ENCODE measurements at places on chromosomes 1 and 21.

DNA sequence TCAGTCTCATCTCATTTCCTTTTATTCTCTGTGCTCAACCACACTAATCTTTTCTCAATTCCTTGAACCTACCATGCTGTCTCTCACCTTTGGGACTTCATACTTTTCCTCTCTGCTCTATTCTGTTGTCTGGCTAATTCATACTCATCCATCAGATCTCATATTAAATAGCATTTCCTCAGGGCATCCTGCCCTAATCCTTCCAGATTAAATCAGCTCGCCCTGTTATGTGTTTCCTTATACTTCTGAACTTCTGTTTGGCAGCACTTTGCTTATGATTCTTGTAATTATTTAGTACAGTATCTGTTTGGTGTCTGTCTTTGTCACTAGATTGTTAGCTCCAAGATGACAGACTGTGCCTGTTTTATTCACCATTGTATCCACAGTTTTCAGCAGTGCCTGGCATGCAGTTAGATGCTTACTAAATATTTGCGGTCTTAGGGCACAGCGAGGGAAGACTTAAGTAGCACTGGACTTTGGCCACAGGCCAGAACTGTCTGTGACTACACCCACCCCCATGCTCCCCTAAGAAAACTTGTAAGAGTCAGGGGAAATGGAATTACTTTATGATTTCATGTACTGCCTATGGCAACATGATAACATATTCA, 9.9 kb upstream of the CAP1 start:
- no peak for DNase-seq

DNA sequence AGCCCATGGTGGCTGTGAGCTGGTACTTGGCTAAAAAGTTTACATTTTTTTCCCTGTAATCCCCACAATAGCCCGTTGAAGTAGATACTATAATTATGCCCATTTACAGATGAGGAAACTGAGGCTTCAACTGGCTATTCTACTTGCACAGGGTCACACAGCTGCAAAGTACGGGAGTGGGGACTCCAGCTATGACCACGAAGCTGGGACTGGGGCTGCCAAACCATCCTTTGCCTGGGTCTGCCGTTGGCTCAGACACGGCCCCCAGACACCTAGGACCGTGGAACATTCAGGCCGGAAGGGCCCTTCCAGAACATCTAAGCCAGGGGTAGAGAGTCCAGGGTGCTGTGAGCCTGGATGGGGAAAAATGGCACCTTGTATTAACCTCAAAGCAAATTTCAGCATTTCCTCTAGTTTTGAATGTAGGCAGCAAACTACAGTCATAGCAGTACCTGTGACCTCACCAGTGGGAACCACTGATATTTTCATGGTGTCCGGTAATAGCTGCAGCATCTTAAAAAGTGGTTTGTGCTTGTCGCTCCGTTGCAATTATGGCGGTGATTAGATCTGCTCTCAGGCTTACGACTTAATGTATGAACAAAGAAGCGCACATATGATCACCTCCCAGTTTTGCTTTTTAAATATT, 4.3 kb downstream of the TP73 start:
- DNase-seq: no peak

DNA sequence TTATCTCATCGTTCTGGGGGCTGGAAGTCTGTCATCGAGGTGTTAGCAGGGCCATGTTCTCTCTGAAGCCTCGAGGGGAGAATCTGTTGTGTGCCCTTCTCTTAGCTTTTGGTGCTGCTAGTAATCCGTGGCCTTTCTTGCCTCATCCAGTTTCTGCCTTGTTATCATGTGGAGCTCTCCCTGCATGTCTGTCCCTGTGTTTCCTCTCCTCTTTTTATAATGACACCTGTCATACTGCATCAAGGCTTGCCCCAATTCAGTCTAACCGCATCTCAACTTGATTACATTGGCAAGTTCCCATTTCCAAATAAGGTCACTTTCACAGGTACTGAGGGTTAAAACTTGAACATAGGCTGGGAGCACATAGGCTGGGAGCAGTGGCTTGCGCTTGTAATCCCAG, 82.6 kb upstream of the CNIH3 start:
- no peak for DNase-seq

GRCh38 chr1:227942716-227943261, 4.9 kb downstream of the WNT9A start:
- DNase-seq: no peak

DNA sequence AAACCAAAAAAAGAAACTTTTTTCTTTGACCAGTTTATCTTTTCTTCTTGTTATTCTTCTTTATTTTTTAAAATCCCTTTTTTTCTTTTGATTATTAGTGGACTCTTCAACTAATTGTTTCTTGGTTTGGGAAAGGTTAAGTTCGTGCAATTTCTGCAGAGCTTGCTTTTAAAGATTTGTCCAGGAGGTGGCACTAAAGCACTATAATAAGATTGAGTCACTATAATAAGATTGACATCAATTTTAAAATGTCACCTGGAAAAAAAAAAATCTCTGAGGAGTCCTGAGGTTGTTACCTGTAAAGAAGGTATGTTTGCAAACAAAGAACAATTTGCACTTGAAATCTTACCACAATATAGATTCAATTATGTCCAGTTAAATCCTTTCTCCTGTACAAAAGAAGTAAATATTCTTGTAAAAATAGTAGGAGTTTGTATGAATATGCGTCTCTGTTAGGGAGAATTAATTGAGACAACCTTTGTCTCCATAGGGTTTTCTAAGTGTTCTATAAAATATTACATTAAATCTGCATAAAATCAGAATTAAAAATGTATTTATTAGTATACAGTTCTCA, 166.7 kb downstream of the ADGRL4 start:
- DNase-seq: peak; percentile 44

DNA sequence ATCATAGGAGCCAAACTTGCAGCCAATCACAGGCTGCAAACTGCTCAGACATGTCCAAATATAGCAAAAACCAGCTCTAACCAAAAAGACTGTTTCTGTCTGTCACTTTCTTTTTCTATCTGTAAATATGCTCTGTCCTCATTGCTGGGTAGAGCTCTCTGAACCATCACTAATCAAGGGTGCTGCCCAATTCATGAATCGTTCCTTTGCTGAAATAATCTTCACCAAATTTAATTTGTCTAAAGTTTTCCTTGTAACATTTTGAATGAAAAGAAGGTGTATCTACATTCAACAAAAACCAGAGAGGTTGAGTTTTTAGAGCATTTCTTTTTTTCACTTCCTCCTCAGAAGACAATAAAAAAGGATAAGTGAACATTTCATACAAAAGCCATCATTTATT, 1221.7 kb upstream of the ADGRL2 start:
- DNase-seq: no peak

GRCh38 chr1:222546548-222547259, 1.2 kb downstream of the HHIPL2 start:
- DNase-seq: no peak

DNA sequence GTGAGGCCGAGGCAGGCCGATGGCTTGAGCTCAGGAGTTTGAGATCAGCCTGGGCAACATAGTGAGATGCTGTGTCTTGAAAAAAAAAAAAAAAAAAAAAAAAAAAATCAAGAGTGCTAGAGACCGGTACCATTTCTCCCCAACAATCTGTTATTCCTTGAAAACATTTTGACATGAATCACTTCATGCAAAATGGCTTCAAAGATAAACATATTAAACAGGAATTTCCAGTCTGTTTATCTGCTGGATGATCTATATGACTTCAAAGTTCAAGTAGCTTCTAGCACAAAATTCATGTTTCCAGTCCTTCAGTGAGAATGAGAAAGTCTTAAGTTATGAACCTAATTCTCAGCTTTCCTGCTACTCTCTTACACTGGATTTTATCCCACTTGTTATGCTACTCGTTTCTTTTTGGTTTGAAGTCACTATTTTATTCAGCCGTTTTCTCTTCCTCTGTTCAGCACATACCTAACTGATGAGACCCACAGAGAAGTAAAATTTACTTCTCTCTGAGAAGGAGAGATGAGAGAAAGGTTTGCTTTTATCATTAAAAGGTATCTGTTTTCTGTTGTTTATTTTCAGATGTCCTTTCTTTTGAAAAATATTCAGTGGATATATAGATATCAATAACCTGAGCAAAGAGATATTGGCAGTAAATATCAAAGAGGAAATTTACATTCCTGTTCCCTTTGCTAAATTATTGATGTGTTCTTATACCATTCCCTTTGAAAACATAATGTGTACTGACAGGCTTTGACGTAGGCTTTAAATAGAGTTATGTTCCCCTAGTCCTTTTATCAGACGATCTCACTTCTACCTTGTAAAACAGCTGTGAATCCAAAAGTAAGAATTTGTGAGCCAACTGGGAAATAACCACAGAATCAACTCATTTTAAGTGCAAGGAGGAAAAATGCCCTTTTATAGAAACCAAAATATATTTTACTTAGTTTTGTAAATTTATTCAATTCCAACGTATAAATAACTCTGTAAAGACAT, 38.2 kb downstream of the CD46 start:
- DNase-seq: no peak

DNA sequence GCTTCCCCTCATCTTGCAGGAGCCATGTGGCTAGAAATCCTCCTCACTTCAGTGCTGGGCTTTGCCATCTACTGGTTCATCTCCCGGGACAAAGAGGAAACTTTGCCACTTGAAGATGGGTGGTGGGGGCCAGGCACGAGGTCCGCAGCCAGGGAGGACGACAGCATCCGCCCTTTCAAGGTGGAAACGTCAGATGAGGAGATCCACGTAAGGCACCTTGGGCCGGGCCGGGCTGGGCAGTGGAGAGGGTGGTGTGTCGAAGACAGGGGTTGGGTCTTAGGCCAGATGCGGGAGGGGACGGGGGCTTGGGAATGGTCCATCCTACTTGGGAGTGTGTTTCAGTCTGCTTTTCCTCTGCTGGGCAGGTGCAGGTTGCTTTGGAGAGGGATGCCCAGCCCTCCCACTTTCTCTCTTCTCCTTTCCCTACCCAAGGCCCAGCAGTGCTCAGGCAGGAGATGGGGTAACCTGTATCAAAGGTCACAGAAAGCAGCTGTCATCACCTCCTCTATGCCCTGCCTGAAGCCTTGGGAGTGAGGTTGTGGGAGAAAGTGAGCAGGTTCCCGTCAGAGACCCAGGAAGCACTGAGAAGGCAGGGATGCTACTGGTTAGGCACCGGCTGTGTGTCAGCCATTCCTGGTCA, 18.9 kb downstream of the EPHX1 start:
- no peak for DNase-seq

- DNase-seq: peak; percentile 66
These were observed 164.8 kb downstream of the PPIAL4G start for GRCh38 chr1:148318123-148318903.

GRCh38 chr1:8595941-8596340, 221.5 kb downstream of the RERE start:
- DNase-seq: no peak

DNA sequence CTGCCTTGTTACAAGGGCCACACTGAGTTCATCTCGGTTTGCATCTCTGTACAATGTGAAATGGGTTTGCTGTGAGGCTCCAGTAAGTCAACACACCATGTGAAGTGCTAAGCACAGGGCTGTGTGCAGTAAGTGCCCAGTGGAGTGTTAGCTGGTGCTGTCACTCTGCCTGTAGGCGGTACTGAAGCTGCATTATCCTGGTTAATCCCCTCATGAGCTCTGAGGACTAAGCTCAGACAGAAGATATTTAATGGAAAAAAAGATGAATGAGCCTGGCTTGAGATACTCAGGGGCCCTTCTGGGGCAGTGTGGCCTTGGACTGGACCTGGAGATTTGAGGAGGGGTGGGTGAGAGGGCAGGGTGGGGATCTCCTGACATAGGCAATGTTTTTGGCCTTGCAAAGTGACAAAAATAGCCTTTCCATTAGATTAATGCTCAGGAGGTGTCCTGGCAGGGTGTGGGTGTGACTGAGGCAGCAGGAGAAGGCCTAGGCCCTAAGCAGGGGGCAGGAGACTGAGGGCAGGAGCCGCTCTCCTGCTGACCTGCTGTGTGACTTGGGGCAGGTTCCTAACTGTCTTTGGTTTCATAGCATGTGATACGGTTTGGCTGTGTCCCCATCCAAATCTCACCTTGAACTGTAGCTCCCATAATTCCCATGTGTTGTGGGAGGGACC, 570.5 kb downstream of the PTPRU start:
- no peak for DNase-seq

GRCh38 chr1:25185409-25186160, 46.7 kb downstream of the SYF2 start:
- DNase-seq: no peak

DNA sequence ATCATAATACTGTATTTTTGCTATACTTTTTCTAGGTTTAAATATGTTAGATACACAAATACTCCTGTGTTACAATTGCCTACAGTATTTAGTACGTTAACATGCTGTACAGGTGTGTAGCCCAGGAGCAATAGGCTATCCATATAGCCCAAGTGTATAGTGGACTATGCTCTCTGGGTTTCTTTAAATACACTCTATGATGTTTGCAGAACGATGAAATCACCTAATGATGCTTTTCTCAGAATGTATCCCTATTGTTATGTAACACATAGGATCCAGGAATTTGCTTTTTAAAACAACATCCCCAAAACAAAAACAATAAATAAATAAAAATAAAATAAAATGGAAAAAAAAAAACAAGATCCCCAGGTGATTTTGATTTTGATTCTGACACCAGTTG, 18.1 kb upstream of the RBM15 start:
- DNase-seq: no peak

DNA sequence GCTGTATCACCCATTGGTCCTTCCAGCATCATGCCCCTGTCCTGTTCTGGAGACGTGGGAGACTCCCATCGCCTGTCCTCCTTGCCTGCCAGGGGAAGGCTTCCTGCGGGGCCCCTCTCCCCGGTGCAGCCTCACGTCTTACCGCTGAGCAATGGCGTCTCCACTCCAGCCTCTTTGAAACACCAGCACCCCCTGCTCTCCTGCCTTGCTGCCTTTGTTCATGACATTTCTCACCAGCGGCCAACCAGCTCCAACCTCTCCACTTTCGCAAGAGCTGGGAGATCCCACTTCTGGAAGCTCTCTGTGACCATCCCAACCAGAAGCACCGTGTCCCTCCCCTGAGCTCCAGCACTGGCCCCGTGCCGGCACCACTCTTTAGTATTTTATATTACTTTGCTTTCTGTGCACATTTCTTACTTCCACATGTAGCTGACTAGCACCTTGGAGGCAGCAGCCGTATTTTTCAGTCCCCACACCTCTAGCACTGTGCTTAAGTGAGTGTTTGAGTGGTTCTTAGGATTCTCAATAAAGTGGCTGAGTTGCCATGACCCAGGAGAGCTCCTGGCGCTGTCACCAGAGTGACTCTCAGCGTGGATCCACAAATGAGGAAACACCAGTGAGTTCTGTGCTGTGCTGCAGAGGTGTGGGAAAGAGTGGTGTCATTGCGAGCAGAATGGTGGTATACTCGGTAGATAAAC, 83.5 kb downstream of the ATP5PO start:
- DNase-seq: no peak

GRCh38 chr1:154329152-154329521, 3.8 kb downstream of the ATP8B2 start:
- no peak for DNase-seq

DNA sequence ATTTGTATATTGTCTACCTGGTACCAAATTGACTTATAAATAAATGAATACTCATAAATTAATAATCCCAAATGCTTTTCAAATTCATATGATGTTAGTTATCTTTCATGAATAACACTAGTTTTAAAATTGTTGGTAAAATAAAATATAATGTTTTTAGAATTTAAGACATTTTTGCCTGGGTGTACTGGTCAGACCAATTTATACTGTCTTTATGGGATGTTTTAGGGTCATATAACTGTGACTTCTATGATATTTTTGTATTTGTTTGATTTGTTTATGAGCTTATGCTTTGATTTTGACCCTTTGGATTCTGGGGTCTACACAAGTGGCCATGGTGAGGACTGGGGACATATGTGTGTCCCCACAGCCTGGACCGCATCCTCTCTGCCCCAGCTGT, 54.1 kb upstream of the KLHDC7A start:
- DNase-seq: no peak

Data from CD4-positive, alpha-beta T cell treated with Interleukin-17A for 1 hour (primary cell).